Activated CD8-positive, alpha-beta memory T cell treated with anti-CD3 and anti-CD28 coated beads for 48 hours (primary cell): ENCODE measurements at places on chromosomes 12 and 14.

DNA sequence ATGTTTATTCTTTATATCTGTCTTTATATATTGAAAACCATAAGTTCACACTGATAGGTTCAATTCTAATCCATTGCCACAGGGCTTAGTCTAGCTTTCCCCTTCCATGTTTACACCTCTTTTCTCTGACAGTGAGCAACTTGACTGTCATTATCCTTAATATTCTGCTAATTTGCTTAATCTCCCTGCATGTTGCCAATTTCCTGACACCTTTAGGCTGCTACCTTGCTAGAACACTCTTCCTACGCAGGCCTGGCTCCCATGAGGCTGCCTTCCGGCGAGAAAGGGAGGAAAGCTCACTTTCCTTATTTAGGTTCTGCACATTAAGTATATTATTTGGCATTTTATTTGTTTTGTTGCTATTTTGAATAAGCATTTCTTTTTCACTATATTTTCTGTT, 12.8 kb upstream of the FRS2 start:
- DNase-seq: no peak

DNA sequence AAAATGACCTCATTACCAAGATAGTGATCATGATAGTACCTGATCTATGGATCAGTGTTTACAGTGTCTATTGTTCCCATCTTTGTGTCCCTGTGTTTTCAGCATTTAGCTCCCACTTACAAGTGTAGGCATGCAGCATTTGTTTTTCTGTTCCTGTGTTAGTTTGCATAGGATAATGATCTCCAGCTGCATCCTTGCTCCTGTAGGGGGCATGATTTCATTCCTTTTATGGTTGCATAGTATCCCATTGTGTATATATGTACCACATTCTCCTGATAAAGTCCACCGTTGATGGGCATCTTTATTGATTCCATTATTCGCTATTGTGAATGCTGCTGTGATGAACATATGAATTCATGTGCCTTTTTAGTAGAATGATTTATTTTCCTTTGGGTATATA, 215.4 kb upstream of the NAV3 start:
- DNase-seq: no peak

DNA sequence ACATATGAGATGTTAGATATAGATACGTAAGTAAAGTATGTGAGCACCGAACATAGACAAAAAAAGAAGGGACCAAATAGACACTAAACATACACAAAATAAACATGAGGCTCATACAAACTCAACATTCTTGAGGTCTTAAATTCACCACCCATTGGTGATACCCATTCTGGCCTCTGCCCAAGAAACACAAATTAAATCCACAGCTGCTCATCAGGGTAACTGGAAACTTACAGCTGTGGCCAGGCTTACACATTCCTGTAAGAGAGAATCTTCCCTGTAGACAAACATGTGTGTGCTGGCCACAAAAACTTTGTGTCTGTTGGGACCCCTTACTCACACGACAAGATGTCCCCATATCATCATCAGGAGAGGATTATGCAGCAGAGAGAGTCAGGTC, 22.4 kb downstream of the MAGOHB start:
- DNase-seq: no peak

DNA sequence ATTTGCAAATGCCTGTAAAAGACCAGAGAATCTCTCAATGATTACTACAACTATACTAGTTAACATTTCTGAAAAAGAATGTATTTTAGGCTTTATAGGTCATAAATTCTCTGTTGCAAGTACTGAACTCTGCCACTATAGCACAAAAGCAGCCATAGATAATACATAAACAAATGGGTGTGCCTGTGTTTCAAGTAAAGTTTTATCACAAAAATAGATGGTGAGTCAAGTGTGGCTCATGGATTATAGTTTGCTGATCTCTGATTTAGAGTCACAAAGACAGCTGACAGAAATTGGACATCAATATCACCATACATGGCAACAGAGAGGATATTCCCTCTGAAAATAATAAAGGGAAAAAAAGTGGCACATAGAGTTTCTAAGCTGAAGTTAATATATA, 68.1 kb downstream of the FSCB start:
- DNase-seq: no peak

DNA sequence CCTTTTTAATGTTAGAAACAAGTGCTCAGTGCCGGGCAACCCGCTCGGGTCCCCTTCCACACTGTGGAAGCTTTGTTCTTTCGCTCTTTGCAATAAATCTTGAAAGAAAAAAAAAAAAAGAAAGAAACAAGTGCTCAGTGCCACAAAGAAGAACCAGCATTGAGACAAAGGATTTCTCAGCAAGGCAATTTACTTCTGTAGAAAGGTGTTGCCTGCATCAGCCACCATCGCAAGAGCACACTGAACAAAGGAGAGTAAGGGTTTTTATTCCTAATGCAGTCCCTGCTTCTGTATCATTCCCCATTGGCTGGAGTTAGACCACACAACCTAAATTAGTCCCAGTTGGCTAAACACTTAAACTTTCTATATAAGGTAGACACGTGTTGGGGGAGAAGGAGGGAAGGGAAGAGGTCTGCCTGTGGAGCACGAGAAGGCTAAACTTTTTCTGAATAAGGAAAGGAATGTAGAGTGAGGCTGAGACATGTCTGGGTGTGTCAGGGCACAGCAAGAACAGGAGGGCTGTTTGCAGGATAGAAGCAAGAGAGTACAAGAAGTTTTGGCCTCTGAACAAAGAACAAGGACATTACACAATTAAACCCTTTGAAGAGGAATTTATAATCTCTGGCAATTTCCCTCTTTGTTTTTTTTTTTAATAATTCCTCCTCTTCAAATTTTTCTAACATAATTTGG, 21.4 kb downstream of the KLRF2 start:
- no peak for DNase-seq

- no peak for DNase-seq
These were observed 41.7 kb upstream of the EMP1 start for GRCh38 chr12:13154831-13155230.

DNA sequence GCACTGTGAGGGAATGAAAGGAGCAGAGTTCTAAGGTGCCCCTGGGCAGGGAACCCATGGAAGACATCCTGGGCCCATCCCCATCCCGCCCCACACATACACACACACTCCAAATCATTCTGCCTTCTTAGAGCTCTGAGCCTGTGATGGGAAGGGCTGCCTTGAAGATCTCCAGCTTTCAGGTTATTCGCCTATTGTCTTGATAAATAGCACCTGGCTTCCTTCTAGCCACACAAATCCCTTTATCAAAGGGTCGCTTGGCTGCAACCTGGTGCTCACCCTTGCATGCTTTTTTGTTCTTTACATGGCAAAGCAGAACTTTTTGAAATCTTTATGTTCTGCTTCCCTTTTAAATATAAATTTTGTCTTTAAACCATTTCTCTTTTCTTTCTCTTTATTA, 112.2 kb upstream of the TMTC1 start:
- DNase-seq: no peak
